ENCODE measurements at places on chromosomes 4 and X.

DNA sequence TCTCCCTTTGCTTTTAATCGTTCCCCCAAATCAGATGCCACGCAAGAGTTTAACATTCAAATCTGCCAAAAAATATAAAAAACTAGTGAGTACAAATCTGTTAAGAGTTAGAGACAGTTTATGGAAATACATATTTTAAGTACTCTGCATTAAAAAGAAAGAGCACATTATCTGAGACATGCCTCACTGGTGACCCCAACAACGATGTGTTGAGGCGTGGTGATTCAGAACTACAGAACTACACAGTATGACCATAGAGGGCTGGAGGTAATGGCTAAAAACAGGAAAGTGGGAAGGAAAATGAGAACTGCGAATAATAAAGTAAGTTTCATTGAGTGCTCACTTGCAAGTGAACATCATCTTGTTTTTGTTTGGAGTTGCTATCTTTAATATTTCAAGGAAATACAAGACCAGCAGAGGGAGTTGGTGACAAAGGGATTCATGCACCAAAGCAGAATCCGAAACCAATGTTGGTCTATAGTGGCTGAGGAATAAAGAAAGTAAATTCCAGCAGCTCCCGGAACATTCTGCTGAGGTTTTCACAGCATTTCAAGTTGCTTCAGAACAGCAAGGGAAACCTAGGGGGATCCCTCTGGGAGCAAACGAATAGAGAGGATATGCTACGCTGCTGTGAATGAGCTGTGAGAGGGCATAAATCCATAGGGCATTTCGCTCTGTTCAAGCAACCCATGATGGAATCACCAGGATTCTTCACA lies 92.2 kb downstream of the DCHS2 start:
- DNase-seq = no peak

- no peak for DNase-seq
These were observed 226.1 kb downstream of the ENOX2 start for GRCh38 chrX:130676861-130677260.

DNA sequence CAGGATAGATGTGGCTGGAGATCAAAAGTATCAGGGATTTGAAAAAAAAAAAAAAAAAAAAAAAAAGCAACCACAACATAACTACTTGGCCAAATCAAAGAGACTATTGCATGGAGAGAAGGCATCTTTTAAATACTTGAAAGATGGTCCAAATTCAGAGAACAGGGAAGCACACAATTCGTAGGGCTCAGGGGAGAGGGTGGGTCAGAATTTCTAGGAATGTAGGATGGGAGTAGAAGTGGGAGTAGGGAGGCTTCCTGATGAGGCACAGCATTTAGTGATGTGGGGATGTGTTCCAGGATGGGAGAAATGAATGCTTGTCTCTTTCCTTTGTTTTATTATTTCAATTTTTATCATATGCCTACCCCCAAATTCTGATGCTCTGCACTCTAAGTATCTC lies 36.3 kb downstream of the RTL3 start:
- no peak for DNase-seq

DNA sequence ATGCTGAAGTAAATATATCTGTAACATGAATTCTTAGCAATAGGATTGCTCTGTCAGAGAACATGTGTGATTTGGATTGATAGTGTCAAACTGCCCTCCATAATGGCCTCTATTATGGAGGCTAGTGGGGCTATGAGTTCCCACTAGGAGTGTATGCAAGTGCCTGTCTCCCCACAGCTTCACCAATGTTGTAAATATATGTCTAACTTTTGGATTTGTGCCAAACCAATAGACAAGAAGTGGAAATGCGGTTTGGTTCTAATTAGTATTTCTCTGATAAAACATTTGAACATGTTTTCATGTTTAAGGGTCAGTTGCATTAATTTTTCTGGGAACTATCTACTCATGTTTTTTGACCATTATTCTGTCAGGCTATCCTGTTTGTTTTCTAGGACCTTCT lies 28.1 kb downstream of the GPAT3 start:
- DNase-seq = no peak

- DNase-seq = peak; percentile 38
These were observed 75.9 kb downstream of the AASDH start for GRCh38 chr4:56311299-56311975.

DNA sequence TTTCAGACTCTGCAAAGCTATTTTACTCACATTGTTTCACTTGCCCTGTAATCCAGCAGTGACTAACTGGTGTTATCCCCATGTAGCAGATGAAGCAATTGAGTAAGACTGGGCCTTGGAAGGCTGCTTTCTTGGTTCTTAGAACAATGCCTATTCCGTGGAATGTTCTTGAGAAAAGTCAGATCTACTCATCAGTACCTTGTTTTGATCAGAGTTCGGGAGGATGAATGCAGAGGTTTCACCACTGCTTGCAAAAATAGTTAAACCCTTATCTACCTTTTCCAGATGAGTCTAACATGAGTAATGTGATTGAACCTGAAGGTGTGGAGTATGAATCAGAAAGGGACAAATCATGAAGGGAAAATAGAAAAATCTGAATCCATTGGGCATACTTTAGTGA lies 1.8 kb downstream of the MAOB start:
- DNase-seq = no peak

GRCh38 chrX:107561468-107562215 lies 66.7 kb upstream of the PRPS1 start:
- no peak for DNase-seq

GRCh38 chr4:6475492-6476020 lies 3.1 kb upstream of the PPP2R2C start:
- DNase-seq = no peak

- no peak for DNase-seq
These were observed 10.9 kb downstream of the GAB1 start for GRCh38 chr4:143347484-143348111.

- DNase-seq = no peak
These were observed 54.2 kb downstream of the RPS3A start for GRCh38 chr4:151153585-151153984.

DNA sequence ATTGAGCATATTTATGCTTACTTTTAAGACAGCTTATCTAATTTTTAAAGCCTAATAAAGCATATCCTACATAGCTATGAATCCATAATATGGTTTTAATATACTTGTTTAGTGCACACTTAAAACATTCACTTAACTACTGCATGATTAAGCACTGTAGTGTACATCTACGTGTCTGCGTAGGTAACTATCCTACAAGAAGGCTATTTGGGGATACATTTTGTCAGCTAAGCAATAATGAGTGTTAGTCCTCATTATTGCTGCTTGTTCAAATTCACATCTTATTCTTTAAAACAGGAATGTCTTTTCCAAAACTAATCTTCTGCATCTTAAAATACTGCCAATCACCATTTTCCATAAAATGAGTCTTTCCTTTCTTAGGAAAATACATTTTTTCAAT lies 38.6 kb downstream of the GASK1B start:
- no peak for DNase-seq

- DNase-seq = no peak
These were observed 302.9 kb upstream of the FTHL17 start for GRCh38 chrX:31374786-31375185.

DNA sequence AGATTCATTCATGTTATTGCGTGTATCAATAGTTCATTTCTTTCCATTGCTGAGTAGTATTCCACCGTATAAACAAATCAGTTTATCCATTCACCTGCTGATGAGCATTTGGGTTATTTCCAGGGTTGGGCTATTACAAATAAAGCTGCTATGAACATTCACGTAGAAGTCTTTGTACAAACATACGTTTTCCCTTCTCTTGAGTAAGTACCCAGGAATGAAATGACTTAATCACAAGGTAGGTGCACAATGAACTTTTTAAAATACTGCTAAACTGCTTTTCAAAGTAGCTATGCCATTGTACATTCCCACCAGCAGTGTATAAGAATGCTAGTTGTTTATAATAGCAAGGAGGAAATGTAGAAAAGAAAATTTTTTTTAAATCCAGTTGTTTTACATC lies 35.9 kb downstream of the SYTL4 start:
- no peak for DNase-seq

- DNase-seq = no peak
These were observed 11.3 kb downstream of the CPEB2 start for GRCh38 chr4:15013585-15013984.

- no peak for DNase-seq
These were observed 105.1 kb downstream of the ADGRA3 start for GRCh38 chr4:22410645-22411247.

GRCh38 chr4:66091786-66092185 lies 421.5 kb upstream of the EPHA5 start:
- no peak for DNase-seq

Data from cerebellum (tissue), 4 donors.